ENCODE measurements at places on chromosomes 3 and 15.

- DNase-seq: no peak
These were observed 101.2 kb downstream of the SCN11A start for GRCh38 chr3:38950581-38950980.

DNA sequence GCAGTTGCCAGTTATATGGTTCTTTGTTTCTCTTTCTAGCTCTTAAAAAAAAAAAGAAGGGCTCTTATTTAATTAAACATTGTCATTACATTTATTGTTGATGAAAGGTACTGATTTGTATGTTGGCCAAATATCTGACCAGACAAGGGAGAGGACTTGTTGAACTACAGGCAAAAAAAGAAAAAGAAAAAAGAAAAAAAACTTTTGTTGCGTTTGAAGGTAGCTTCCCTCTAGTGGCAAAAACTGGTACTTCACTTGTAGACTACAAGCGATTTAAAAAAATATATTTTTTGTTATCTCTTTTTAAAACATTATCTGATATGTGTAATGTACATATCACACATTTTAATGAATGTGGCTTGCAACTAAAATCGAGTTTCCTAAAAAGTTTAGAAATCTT is 280.6 kb downstream of the ROBO2 start:
- DNase-seq: no peak

- no peak for DNase-seq
These were observed 5.6 kb upstream of the MUC20 start for GRCh38 chr3:195715134-195715533.

GRCh38 chr3:126419151-126419703 is 24.5 kb downstream of the CFAP100 start:
- DNase-seq: no peak

- no peak for DNase-seq
These were observed 20.1 kb downstream of the CHRM5 start for GRCh38 chr15:33988384-33988783.

- DNase-seq: no peak
These were observed 4.7 kb downstream of the MRPS11 start for GRCh38 chr15:88472225-88472624.

DNA sequence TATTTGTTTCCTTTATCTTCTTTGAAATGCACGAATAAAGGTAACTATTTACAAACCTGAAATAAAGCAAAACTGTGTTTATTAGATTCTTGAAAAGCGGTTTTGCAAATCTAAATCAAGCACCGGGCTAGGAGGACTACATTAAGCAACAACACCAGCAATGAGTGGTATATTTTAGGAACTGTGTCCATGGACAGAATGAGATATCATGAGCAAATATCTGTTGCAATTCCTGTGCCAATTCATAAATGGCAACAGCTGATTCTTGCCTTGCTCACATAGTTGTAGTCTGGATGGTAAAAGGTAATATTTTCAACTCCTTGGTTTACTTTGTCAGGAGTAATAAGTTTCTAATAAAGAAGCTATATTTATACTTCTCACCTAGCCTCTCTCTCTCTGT is 403.3 kb downstream of the LPP start:
- DNase-seq: no peak

DNA sequence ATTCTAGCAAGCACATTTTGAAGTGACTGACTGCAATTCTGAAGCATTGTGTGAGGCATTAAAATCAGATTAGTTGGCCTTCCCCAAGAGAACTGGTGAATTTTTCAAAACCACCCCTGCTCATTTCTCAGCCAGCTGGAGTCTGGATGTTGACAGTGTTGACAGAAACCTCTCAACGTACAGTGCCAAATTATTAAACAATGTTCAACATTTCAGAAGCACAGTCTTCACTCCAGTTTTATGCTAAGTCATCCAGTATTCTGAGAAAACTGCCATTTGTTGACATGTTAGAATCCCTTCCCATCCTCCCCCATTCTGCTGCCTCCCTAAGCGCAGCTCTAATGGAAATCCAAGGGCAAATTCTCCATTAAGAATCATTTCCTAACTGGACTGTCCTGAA is 369.3 kb upstream of the TRIM42 start:
- no peak for DNase-seq

- no peak for DNase-seq
These were observed 316.0 kb downstream of the CLSTN2 start for GRCh38 chr3:140250945-140251344.

- DNase-seq: no peak
These were observed 88.0 kb downstream of the PIK3R4 start for GRCh38 chr3:130658678-130659077.

GRCh38 chr3:127237835-127238234 is 44.9 kb downstream of the PRR23E start:
- no peak for DNase-seq

DNA sequence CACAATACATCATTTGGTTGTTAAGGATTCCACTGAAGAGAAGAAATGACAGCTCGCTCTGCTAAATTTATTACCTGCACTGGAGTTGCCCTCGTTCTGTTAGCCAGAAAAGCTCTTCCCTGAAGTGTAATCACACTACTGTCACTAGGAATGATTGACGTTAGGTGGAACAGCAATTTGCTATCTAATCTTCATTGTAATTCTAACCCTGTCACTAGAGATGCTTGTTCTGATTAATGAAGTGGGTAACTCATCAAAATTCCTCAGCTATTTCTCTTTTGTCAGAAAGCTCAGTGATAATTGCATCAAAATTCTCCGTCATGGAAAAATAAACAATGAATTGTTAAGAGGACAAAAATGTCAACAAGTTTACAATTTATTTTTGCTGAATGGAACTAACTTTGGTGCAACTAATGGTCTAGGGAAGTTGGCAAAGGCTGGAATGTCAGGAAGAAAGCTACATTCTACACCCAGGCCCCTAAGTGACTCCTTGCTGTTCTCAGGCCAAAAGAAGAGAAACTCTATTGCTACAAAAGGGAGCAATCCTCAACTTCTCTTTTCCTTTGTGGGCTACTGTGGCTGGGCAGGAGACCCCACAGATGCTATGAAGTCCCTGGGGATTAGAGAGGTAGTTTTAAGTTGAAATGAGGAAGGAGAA is 34.1 kb downstream of the CCDC191 start:
- DNase-seq: no peak

GRCh38 chr3:43503067-43503728 is 118.6 kb downstream of the ANO10 start:
- DNase-seq: no peak

GRCh38 chr3:100769693-100770092 is 60.4 kb downstream of the TFG start:
- no peak for DNase-seq

DNA sequence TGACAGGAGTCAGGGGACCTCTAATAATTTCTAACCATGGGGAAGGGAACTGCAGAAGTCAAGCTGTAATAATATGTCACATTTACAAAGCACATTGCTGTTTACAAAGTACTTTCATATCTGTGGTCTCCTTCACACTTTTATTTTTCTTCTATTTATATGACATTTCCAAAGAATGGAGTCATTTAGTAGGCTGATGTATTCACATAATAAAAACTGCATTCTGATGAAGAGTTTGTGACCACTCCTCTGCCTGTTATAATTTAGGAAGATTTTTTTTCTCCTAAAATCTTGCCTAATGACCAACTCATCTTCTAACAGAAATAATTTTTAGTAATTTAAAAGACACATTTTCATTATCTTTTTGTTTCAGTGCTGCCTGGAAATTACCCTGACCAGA is 272.2 kb upstream of the VEPH1 start:
- no peak for DNase-seq

DNA sequence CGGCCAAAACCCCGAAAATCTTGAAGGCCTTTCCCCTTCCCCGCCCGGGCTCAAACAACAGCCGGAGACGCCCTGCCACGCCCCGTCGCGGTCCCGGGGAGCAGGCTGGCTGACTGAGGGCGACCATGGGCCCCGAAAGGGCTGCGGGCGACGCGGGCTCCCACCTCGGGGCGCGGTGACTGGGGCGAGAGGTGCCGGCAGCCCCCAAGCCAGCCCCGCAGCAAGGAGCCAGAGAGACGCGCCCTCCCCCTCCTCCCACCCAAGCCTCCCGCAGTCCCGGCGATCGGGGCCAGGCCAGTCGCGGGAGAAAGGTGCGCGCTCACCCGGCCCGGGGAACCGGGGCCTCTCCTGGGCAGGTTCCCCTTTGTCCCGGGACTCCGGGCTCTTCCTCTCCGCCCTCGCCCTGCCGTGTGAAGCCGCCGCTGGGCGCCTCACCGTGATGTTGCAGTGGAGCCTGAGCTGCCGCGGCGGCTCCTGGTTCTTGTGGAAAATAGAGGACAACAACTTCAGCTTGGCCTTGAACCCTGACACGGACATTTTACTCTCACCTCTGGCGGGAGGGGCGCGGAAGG is 30.6 kb upstream of the ZSCAN2 start:
- no peak for DNase-seq
